ENCODE measurements at places on chromosomes 2 and 18.

GRCh38 chr2:133789743-133790142, 221.5 kb upstream of the NCKAP5 start:
- no peak for DNase-seq
- H3K27me3 ChIP-seq, result no peaks in the 10 kb centered on the region
- no peak overlapping the region for H3K4me3 ChIP-seq
- H3K27ac ChIP-seq, result no peak overlapping the region
- H3K4me1 ChIP-seq, result no peaks in the 10 kb centered on the region
- H3K36me3 ChIP-seq, result no peaks in the 10 kb centered on the region

- H3K4me1 ChIP-seq, result no peaks in the 10 kb centered on the region
- no peak for DNase-seq
- H3K36me3 ChIP-seq, result no peaks in the 10 kb centered on the region
- no peak overlapping the region for H3K4me3 ChIP-seq
- H3K27ac ChIP-seq, result no peak overlapping the region
- H3K27me3 ChIP-seq, result no peaks in the 10 kb centered on the region
These were observed 85.4 kb downstream of the MAP3K20 start for GRCh38 chr2:173161040-173161439.

DNA sequence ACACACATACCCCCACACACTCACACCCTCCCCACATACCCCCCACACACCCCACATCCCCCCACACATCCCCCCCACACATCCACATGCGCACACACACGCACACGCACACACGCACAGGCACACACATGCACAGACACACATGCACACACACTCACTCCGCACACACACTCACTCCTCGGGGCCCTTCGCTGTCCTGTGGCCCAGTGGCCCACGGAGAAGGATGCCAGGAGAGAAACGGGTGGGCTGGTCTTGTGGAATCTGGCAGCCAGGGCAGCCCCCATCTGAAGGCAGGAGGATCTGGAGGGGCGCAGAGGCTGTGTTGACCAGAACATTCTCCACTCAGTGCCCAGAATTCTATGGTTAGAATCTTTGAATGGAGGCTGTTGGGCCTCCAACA, 51.6 kb downstream of the ACAA2 start:
- no peak overlapping the region for H3K27ac ChIP-seq
- no peak for DNase-seq
- H3K36me3 ChIP-seq, result no peaks in the 10 kb centered on the region
- H3K4me3 ChIP-seq, result no peak overlapping the region
- no peaks in the 10 kb centered on the region for H3K27me3 ChIP-seq

DNA sequence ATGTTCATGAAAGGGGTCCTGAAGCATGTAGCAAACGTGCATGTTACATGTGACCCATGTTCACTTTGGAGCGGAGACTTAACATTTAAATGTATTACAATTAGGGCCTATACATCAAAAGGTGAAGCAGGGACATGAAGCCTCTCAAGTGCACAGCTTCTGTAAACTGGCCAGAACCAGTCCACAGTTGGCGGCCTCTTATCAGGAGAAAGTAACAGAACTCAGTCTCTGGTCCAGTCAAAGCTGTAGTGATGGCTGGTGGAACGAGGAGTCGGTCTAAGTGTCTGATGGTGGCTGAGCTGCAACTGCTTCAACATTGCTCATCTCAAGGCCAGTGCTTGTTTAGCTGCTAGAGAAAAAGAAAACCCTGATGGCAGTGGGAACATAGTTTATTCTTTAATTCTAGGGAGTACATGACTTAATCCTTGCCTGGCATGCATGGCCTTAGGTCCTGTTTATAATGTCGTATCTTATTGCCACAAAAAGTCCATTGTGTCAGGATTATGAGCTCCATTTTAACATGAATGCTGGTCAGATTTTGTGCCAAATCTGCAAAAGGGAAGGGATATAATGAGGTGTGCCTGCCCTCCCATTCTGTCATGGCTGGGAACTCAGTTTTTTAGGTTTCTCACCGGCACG, 22.2 kb upstream of the YES1 start:
- DNase-seq, result no peak
- no peaks in the 10 kb centered on the region for H3K36me3 ChIP-seq
- no peak overlapping the region for H3K4me3 ChIP-seq

- H3K27ac ChIP-seq, result no peak overlapping the region
- H3K27me3 ChIP-seq, result no peaks in the 10 kb centered on the region
- H3K4me1 ChIP-seq, result no peaks in the 10 kb centered on the region
- no peak overlapping the region for H3K4me3 ChIP-seq
- no peak for DNase-seq
These were observed 22.6 kb upstream of the ALLC start for GRCh38 chr2:3635171-3635974.

DNA sequence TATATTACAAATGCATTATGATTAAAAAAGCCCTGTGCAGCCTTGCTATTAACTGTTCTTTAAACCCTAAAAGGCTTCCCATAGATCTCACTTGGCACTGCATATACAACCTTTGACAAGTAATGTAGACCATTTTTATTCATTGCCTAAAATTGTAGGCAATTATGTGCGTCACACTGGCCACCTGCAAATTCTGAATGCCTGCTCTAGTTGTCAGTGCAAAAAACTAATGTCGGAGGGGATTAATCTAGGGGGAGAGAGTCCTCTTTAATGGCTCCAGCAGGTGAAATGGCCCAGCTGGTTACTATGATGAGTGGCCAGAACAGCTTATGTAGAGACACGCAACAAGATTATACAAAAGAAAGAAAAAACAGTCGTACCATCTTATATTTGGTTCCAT, 123.2 kb downstream of the OLA1 start:
- H3K27me3 ChIP-seq, result no peaks in the 10 kb centered on the region
- no peaks in the 10 kb centered on the region for H3K4me1 ChIP-seq
- no peak overlapping the region for H3K4me3 ChIP-seq
- H3K36me3 ChIP-seq, result 0 out of 2 replicates have a peak, but pooled peaks cover 14% of the 10 kb centered on the region
- no peak for DNase-seq
- no peak overlapping the region for H3K27ac ChIP-seq

DNA sequence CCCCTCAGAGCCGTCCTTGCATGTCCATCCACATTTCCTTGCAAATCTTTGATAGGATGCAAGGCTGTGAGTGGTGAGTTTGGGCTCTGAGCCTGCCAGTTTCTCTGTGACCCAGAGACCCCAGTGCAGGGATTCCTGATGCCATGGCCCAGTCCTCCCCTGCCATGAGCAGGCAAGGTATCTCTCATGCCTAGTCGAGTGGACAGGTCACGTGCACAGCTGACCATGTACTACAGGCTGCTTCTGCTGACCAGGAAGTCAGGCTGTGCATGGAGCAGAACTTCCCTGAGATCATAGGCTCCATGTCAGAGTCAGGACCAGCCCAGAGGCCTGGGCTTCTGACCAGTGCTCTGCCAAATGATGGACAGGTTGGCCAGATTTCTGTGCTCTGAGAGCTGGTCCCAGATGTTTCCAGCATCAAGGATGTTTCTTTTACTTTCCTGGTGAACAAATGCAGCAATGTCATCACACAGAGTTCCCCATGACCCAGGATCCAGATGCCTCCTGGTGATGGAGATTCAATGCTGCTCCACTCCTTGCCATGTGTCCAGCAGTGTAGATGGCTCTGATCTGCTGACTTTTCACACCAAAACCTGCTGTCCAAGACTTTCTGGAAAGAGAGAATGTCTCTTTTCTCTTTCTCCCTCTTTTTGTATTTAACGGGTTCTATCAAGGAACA, 321.6 kb upstream of the HS6ST1 start:
- no peaks in the 10 kb centered on the region for H3K27me3 ChIP-seq
- H3K36me3 ChIP-seq, result no peaks in the 10 kb centered on the region
- H3K27ac ChIP-seq, result no peak overlapping the region
- H3K4me1 ChIP-seq, result no peaks in the 10 kb centered on the region
- no peak for DNase-seq
- no peak overlapping the region for H3K4me3 ChIP-seq

DNA sequence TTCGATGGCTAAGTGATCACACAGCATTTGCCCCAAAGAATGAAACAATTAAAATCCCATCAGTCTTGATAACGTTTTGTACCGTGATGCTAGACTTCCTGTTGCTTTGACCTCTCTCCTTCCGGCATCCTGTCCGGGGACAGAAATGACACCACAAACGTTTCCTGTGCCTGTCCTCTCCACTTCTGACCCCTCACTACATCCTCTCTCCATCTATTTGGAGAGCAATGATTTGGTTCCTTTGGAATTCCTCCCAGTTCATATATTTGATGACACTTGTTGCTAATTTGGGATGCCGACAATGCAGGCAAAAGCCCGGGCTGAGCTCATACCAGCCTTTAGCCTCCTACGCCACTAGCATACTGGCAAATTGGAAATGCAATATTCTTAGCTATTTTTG, 151.2 kb upstream of the CCDC68 start:
- H3K4me3 ChIP-seq, result no peak overlapping the region
- 0 out of 2 replicates have a peak, but pooled peaks cover 2% of the 10 kb centered on the region for H3K27me3 ChIP-seq
- H3K36me3 ChIP-seq, result no peaks in the 10 kb centered on the region
- no peaks in the 10 kb centered on the region for H3K4me1 ChIP-seq
- H3K27ac ChIP-seq, result no peak overlapping the region

DNA sequence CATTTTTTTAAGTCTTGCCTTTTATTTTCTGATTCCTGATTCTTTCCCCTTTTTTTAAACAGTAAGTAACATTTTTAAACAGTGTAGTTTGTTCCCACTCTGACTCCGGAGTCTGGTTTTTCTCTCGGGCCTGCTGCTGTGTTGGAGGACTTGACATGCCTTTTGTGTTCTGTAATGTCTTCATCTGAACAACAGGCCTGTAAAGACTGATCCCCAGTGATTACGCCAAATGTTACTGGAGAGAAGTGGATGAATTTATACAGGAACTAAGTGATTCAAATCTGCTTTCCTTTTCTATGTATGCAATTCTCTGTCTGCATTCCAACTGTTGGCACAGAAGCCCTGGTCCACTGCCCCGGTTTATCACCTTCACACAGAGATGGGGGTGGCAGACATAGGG, 54.3 kb upstream of the RMDN2 start:
- no peaks in the 10 kb centered on the region for H3K27me3 ChIP-seq
- no peak for DNase-seq
- no peak overlapping the region for H3K27ac ChIP-seq
- no peak overlapping the region for H3K4me3 ChIP-seq
- H3K36me3 ChIP-seq, result no peaks in the 10 kb centered on the region
- H3K4me1 ChIP-seq, result no peaks in the 10 kb centered on the region
